NCI-H2029 (cell line): ENCODE measurements at places on chromosomes 4 and X.

GRCh38 chr4:41050116-41050515, 164.2 kb downstream of the APBB2 start:
- no peak for DNase-seq

GRCh38 chrX:21975812-21976211, 35.3 kb downstream of the SMS start:
- DNase-seq = no peak

DNA sequence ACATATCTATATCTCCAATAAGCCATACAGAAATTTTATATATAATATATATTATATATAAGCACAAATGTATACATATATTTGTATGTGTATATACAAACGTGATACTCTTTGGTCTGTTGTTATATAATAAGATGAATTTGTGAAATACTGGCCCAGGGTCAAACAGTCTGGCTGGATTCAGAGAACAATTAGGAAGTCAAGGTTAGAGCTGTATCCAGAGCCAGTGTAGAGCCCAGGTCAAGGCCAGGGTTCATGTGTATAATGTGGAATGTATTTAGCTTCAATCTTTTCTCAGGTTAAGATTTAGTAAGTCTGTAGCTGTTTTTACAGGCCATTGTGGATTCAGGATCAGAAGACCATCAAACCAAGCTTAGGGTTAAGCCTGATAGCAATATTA, 3.8 kb upstream of the ENOX2 start:
- no peak for DNase-seq

GRCh38 chr4:27316176-27316575, 455.5 kb downstream of the STIM2 start:
- DNase-seq = peak; percentile 25

- DNase-seq = no peak
Observed at GRCh38 chr4:15489551-15489950, 19.9 kb downstream of the CC2D2A start.

- no peak for DNase-seq
Observed at GRCh38 chr4:4884611-4885010, 25.1 kb downstream of the MSX1 start.

DNA sequence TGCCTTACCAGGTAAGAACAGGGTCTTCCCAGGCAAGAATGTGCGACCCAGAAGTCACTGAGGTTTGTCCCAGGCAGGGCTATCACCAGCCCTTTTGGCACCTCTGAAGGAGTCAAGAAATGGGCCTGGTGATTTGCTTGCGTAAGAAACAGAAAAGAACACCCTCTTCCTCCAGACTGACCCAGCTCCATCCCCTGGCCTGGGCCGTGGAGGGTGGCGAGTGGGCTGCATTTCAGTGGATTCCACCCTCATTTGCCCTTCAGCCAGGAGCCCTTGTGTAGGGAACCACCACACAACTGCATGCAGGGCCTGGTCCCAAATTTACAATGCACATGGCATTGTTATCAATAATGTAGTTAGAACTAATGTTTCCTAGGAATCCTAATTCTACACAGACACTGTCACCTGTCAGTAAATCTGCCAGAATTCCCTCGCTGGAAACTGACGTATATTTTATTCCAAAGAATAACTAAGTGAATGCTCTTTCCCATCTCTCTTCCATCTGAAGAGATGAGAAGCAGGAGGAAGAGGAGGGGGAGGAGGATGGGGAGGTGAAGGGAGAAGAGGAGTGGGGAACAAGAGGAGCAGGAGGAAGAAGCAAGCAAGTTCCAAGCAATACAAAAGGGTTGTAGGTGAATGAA, 46.6 kb downstream of the TSPAN5 start:
- DNase-seq = no peak

DNA sequence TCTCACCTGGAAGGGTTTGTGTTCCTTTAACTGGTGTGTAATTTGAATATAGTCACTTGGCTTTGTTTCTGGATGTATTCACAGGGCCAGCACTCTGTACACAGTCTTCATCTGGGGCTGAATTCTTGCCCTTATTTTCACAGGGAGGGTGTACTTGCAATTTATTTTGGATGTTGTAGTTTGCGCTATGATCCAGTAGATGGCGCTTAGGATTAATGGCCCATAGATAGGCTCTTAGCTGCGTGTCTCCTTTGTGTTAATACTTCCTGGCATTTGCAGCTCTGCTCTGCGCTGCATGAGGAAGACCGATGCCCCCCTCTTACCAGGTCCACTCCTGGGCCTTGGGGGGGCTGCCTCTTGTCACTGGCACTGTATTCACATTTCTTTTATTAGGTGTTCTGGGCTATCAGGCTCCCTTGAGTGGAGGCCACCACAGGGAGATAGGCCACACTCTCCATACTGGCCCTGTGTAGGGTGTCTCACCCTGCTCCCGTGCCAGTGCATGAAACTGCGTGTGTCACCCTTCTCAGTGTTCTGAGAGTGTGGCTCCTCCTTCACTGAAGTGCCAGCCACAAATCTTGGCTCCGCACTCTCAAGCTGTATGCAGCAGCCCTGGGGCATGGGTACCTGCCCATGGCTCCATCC, 562.2 kb downstream of the ZIC3 start:
- DNase-seq = peak; percentile 1

GRCh38 chr4:84578540-84579402, 4.2 kb upstream of the CDS1 start:
- peak; percentile 1 for DNase-seq

- no peak for DNase-seq
Observed at GRCh38 chr4:40600850-40601249, 28.8 kb downstream of the RBM47 start.

DNA sequence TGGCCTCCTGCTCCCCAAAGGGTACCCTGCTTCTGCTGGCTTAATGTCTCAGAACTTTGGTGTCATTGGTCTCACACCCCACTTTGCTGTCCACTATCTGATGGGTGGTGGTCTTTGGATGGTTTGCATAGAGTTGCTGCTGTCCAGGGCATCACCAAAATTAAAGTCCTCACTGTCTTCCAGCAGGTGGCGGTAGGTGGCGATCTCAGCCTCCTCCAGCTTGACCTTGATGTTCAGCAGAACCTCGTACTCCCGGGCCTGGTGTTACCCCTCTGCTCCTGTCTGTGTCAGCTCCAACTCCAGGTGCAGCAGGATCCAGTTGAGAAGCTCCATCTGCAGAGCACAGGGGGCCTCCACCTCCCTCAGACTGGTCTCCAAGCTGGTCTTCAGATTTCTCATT, 1169.5 kb upstream of the PABPC4L start:
- DNase-seq = no peak

DNA sequence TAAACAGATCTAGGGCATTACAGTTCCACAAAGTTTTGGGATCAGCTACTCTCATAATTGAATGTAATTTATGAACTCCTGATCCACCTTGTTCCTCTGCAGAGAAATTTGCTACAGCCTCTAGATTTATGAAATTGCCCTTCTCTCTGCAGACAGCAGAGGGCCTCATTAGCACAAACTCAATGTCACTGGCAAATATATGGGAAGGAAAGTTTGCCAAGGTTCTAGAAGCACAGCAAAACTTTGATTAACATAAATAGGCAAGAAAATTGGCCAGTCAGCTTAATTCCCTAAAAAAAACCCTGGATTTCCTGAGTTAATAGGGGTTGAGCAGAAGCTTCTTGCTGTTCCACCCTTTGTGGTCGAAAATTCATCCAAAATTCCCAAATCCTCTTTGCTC, 31.5 kb downstream of the PRPS1 start:
- DNase-seq = peak; percentile 7

GRCh38 chrX:77061545-77061944, 385.6 kb upstream of the FGF16 start:
- no peak for DNase-seq

GRCh38 chrX:20681683-20682082, 415.0 kb upstream of the RPS6KA3 start:
- DNase-seq = no peak

GRCh38 chrX:39542316-39542715, 555.4 kb downstream of the BCOR start:
- DNase-seq = no peak

- DNase-seq = no peak
Observed at GRCh38 chr4:69999420-69999819, 3.7 kb downstream of the STATH start.

DNA sequence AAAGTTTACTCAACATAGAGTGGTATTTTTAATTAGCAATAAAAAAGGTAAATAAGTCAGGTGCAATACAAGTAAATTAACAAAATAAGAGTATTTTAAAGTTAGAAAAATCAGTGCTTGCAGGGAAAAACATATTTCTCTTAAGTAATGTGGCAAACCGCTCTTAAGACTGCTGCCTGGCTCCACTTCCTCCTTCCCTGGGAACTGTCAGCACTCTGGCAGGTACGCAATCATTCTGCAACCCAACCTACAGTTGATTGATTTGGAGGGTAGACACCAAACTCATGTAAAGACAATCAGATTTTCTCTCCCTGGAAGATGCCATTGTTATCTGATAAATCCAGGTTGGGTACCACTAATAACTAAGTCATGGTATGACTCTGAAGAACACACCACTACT, 63.9 kb downstream of the PPP3CA start:
- no peak for DNase-seq
